ENCODE measurements at places on chromosomes 2 and 18.

GRCh38 chr2:18066066-18066465, 187.6 kb downstream of the KCNS3 start:
- no peak for DNase-seq

DNA sequence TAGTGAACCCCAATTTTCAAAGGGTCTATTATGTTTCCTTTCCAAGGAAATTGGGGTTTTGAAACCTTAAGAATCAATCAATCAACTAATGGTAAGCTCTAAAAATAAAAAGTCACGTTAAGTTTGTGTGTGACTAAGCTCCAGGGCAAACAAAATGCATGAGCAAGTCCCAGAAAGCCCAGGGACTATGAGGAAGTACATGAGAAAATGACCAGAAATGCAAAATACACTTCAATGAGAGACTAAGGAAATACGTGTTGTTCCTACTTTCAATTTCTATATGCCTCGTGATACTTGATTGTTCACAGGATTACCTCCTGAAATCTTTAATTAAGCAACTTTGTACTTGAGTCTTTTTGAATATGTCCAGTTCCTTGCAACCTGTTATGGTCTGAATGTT, 684.4 kb upstream of the SYT4 start:
- no peak for DNase-seq

- DNase-seq: no peak
These were observed 72.6 kb downstream of the SUCLG1 start for GRCh38 chr2:84386336-84387040.

DNA sequence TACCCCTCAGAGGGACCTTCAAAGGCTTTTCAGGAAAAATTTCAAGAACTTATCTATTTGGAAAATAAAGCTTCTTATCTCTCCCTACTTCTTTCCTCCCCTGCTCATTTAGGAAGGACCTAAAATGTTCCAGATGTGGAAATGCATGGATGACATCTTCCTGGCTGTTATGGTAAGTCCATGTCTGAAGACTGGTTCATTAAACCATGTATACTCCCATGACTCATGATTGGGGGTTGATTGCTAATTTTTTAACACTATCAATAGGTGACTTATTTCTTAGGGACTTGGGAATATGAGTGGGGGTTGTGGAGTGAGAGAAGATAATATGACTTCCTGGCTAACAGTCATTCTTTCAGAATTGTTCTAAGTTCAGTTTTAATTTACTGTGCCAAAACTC, 104.0 kb upstream of the PARD3B start:
- no peak for DNase-seq

DNA sequence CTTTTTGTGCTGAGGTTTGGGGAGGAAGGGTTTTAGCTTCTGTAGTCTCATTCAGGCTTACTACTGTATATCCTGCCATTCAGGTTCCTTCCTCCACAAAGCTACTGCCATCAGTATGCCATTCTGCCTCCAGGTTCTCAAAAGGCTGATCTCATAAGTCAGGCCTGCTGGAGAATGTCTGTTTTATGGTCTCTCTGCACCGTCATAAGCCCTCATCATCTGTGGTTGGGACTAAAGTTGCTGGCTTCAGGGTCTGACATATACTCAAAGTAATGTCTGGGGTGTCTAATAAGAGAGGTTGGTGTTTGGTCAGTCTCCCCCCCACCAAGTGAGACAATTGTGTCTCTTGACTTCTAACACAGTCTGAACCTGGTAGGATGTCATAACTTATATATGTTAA, 36.2 kb upstream of the CCBE1 start:
- DNase-seq: no peak

DNA sequence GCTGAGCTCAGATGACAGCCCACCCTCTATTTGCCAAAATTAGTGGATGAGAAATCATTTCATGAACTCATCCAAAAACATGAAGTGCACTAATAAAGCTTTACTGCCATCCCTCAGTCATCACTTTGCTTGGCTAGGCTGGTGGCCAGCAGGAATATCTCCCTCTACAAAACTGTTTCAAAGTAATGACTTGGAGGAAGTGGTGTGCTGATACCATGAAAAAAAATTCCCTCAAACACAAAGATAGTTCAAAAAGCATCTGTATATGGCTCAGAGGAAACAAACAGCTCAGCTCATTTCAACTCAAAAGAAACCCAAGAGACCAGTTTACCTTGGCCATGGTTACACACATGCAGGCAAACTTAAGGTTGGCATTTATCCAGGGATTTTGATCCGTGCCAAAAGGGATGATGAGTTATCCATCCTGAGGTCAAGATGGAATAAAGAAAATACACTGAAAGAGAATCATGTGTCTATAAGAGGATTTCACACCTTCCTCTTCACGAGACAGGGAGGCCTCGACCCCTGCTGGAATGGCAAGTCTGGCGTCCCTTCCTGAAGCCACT, 18.4 kb upstream of the WIPF1 start:
- DNase-seq: no peak

- DNase-seq: no peak
These were observed 257.6 kb downstream of the MREG start for GRCh38 chr2:215755641-215756345.

DNA sequence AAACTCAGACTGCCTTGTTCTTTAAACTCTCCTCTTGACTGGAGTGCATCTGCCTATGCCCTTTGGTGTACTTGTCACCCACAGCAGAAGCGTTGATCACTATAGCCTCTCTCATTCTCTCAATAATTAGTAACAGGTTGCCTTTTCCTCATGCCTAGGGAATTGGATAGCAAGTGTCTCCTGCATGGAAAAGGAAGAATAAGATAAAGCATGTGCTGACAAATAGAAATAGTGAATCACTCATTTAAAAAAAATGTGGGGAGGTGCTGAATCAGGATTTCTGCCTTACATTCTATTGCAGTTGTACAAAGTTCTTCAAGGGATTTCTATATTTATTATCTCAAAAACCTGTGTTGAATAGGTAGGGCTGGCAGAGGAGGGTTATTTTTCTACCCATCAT, 323.0 kb downstream of the TXNL1 start:
- no peak for DNase-seq

DNA sequence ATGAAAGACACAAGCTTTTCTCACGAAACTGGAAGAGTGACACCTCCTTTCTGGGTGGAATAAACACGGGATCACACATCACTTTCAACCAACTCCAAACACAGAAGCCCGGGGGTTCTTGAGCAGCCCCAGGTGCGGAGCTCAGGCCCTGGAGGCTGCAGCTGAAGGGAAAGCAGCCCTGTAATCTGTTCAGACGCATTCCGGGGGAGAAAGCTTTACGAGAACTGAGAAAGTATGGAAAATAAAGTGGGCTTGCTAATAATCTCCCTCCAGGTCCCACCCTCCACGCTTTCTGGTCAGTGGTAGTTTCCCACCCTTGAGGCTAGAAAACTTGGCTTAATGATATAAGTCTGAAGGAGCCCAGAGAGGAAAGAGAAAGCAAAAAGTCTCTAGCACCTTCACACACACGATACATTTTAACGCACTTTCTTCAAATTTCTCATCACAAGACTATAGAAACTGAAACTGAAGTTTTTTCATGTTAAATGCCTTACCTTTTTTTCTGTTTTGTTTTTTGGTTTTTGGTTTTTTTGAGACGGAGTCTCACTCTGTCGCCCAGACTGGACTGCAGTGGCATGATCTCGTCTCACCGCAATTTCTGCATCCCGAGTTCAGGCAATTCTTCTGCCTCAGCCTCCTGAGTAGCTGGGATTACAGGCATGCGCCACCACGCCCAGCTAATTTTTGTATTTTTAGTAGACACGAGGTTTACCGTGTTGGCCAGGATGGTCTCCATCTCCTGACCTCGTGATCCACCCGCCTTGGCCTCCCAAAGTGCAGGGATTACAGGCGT, 141.3 kb downstream of the AFF3 start:
- no peak for DNase-seq

- no peak for DNase-seq
These were observed 616.7 kb upstream of the REG3G start for GRCh38 chr2:78408795-78409118.

DNA sequence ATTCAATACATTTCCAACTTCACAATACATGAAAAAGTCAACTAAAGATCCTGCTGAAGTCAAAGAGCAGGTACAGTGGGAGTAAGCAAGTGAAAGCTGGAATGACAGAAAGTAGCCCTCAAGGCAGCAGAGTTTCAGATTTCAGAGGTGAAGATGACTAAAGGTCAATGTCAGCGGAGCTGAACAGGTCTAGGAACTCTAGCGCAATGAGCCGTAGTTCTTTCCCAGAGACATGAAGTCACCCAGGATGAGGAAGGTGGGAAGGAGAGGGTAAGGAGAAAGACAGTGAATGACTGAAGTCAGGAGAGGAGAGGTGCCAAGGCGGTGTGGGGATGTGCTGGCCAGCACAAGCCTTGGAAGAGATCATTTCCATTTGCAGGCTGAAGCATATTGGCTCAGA, 28.1 kb downstream of the PTPN2 start:
- no peak for DNase-seq

- no peak for DNase-seq
These were observed 202.3 kb downstream of the MREG start for GRCh38 chr2:215811003-215811402.

DNA sequence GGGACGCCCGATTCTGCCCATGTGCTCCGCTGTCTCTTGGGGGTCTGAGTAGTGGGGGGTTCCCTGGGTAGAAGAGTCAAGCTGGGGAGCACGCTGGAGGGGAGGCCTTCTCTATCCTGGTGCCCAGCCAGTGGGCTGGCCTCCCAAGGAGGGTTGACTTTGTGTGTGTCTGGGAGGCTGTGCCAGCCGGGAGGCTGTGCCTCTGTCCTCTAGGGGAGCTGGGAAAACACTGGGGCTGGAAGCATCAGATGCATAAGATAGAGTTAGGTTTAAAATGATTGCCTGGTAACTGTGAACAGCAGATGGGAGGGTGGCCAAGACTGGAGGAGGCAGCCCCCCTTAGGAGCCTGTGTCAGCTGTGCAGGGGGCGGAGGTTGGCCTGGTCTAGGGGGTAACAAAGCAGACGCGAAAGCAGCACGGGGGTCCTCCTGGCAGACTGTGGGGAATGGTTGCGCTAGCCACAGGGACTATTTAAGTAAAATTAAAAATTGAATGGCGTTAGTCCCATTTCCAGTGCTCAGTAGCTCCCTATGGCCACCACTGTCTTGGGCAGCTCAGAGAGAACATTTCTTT, 1.3 kb downstream of the ING5 start:
- DNase-seq: peak; percentile 37

- no peak for DNase-seq
These were observed 5.2 kb downstream of the XRCC5 start for GRCh38 chr2:216114382-216114713.

DNA sequence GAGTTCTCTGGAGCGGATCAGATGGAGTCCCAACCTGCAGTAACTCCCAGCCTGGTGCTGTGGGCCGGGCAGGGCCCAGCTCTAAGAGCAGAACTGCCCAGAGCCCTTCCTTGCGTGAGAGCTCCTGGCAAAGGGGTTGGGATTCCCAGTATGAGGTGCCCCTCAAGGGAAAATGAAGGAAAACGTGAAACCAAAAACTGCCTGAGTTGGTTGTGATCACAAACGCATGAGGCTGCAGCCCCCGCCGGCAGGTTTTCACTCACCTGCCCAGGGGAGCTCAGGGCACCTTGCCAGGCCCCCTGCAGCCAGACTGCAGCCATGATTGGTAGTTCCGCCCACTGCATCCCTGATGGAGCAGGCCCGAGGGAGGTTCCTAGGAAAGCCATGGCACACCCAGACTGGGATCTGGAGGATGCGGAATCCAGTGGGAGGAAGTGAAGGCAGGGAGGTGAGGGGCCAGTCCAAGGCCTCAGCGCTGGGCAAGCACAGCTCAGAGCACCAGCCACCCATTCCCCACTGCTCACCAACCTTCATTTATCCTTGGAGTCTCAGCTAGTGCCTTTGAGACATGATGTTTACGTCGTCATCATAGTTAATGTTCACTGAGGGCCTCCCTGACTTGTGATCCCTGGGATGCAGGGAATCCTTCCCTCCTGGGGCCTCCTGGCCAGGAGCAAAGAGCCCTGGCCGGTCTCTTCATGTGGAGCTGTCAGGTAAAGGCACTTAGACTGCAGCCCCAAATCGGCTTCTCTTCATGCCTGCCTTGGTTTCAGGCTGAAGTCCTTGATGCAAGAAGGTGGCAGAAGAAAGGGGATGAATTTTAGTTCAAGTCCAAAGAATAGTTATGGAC, 103.2 kb downstream of the INHBB start:
- DNase-seq: no peak

GRCh38 chr2:118811514-118812115, 35.8 kb downstream of the EN1 start:
- DNase-seq: no peak

GRCh38 chr2:64941801-64942200, 47.4 kb upstream of the SLC1A4 start:
- DNase-seq: no peak

DNA sequence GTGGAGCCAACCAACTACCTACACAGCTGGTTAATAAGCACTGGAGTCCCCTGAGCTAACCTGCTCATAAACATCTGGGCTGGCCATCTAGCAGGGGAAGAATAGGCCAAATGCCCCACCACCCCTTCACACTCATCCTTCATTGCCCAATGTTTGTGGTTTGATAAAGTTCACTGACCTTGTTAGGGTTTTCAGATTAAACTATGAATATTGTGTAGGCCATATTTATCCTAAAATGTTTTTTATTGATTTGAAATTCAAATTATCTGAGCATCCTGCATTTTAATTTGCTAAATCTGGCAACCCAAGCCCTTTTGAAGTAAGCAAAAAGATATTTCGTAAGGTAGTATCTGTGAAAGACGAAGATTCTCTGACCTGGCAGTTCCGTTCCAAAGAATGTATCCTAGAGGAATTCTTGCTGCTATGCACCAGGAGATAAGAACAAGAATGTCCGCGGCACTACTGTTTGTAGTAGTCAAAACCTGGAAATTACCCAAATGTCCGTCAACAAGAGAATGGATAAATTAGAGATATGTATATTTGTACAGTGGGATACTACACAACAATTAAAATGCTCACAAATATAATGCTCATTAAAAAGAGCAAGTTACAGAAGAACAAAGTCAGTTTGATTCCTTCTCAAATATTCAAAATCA, 5.8 kb upstream of the TLK1 start:
- no peak for DNase-seq

- DNase-seq: no peak
These were observed 55.9 kb downstream of the COPS8 start for GRCh38 chr2:237141571-237142051.

DNA sequence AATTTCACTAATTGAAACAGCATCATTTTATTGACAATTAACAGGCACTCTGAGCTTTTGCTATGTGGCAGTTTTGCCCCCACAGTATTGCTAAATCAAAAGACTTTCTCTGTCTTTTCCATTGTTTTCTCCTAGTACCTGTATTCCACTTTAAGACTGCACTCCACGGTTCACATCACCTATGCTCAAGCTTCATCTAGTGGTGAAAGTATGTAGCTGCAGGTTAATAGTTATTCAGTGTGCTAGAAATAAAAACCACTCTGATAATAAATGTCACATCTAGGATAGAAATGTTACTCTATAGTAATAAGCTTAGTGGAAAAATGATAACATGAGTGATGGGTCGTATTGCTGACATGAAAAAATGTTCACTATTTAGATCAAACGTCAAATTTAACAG, 24.6 kb downstream of the ARL6IP6 start:
- DNase-seq: peak; percentile 29

GRCh38 chr2:133959066-133959465, 294.8 kb upstream of the MGAT5 start:
- DNase-seq: no peak

- DNase-seq: no peak
These were observed 56.2 kb upstream of the TMEM163 start for GRCh38 chr2:134774786-134775641.
